Suprapubic skin (tissue), 4 donors: ENCODE measurements at places on chromosomes 2 and 18.

DNA sequence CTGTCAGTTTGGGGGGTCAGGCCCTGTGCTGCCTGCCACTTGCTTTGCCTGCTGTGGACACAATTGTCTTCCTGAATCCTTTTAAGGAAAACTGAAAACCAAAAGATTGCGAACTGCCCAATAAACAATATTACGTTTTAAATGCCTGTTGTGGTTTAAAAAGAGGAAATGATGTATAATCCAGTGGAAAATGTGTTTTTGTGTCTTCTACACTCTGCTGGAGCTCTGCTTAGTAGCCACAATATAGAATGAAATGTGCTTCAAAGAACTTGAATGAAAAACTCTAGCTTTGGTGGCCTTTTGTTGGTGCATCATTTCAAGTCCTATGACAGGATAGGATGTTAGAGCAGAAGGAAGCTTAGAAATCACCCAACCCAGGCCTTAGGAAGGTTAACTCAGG lies 23.2 kb upstream of the CABYR start:
- DNase-seq = no peak
- H3K36me3 ChIP-seq = peaks cover 23% of the 10 kb centered on the region
- no peak overlapping the region for H3K4me3 ChIP-seq
- peaks cover 3% of the 10 kb centered on the region for H3K4me1 ChIP-seq
- no peaks in the 10 kb centered on the region for H3K27me3 ChIP-seq

DNA sequence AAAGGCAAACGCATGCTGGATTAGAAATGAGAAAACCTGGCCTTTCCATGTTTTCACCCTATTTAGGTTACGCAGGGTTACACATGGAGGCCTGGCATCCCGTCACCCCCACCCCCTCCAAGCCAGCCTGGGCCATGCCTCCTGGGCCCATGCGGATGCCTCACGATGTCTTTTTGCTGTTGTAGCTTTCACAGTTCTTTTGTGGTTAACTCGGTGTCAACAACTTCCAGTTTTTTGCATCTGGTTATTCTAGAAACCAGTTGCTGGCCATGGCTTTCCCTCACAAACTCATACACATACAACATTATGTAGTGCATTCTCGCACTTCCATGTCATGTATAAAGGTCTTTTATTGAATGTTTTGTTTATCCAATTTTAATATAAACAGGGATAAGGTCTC lies 204.9 kb upstream of the PXDN start:
- DNase-seq = peak; percentile 53
- no peak overlapping the region for H3K27ac ChIP-seq
- no peaks in the 10 kb centered on the region for H3K36me3 ChIP-seq
- peaks cover 5% of the 10 kb centered on the region for H3K27me3 ChIP-seq
- no peaks in the 10 kb centered on the region for H3K4me1 ChIP-seq

- no peak for DNase-seq
- H3K4me1 ChIP-seq = no peaks in the 10 kb centered on the region
- H3K27ac ChIP-seq = no peak overlapping the region
- no peaks in the 10 kb centered on the region for H3K27me3 ChIP-seq
Measured at GRCh38 chr2:197176522-197176921, 134.1 kb downstream of the ANKRD44 start.

DNA sequence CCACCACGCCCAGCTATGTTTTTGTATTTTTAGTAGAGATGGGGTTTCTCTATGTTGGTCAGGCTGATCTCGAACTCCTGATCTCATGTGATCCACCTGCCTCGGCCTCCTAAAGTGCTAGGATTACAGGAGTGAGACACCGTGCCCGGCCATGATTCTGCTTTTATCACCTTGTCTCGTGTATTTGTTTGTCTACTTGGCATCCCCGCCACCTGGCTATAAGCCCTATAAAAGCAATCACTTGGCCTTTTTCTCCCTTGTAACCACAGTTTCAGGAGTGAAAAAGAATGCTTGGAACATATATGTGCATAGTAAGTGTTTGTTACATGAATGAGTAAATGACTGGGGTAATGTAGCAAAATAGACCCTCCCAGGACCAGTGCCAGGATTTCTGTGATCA lies 77.5 kb upstream of the PAPOLG start:
- DNase-seq = peak; percentile 58
- H3K4me3 ChIP-seq = no peak overlapping the region
- peaks cover 16% of the 10 kb centered on the region for H3K4me1 ChIP-seq
- H3K27me3 ChIP-seq = peaks cover 11% of the 10 kb centered on the region
- no peak overlapping the region for H3K27ac ChIP-seq

DNA sequence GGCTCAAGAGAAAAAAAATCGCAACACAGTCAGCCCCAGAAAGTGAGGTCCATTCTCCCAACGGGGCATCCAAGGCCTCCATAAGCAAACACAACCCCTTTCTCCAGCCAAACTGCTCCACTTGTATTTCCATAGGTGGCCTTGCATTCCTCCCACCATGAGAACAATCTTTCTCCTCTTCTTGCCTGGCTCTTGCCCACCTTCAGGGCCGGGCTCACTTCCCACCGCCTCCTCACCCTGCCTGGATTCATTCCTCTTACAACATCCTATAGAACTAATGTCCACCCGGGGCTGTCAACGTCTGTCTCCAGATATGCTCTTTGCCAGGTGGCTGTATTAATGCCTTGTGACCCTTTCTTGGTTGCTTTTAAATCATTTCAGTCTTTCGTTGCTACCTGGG lies 124.5 kb downstream of the SMAD7 start:
- no peak overlapping the region for H3K4me3 ChIP-seq
- DNase-seq = no peak
- H3K4me1 ChIP-seq = peaks cover 24% of the 10 kb centered on the region
- H3K27ac ChIP-seq = no peak overlapping the region
- H3K27me3 ChIP-seq = no peaks in the 10 kb centered on the region

- peaks cover 88% of the 10 kb centered on the region for H3K4me1 ChIP-seq
- H3K36me3 ChIP-seq = peaks cover 8% of the 10 kb centered on the region
- H3K4me3 ChIP-seq = no peak overlapping the region
- DNase-seq = no peak
- H3K27me3 ChIP-seq = no peaks in the 10 kb centered on the region
Measured at GRCh38 chr2:159153463-159153862, 133.0 kb downstream of the WDSUB1 start.

GRCh38 chr2:80252294-80252986 lies 52.1 kb downstream of the LRRTM1 start:
- no peaks in the 10 kb centered on the region for H3K27me3 ChIP-seq
- H3K27ac ChIP-seq = no peak overlapping the region
- H3K36me3 ChIP-seq = no peaks in the 10 kb centered on the region

GRCh38 chr2:48434101-48434500 lies 95.9 kb upstream of the STON1 start:
- no peak for DNase-seq
- no peak overlapping the region for H3K4me3 ChIP-seq
- no peaks in the 10 kb centered on the region for H3K4me1 ChIP-seq
- no peak overlapping the region for H3K27ac ChIP-seq

DNA sequence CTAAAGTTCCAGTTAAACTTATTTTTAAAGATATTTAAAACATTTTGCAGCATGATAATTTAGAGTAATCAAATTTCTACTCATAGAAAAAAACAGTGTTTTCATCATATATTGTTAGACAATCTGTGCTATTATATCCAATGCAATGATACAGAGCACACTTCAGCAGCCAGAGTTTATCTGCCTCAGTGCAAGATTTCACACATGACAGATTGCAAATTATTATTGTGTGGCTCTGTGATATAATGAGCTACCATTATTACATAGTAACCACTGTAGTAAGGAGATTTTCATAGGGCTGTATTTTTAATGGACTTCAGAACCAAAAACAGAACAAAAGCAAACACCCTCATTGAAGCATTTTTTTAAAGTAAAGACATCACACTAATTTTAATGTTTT lies 762.4 kb downstream of the DSC3 start:
- no peak overlapping the region for H3K27ac ChIP-seq
- H3K4me1 ChIP-seq = no peaks in the 10 kb centered on the region
- no peaks in the 10 kb centered on the region for H3K27me3 ChIP-seq
- no peak overlapping the region for H3K4me3 ChIP-seq

GRCh38 chr2:46843316-46843715 lies 72.3 kb downstream of the MCFD2 start:
- no peak overlapping the region for H3K4me3 ChIP-seq
- no peak overlapping the region for H3K27ac ChIP-seq
- peak; percentile 24 for DNase-seq
- no peaks in the 10 kb centered on the region for H3K36me3 ChIP-seq
- H3K27me3 ChIP-seq = no peaks in the 10 kb centered on the region
- peaks cover 38% of the 10 kb centered on the region for H3K4me1 ChIP-seq

GRCh38 chr18:42290318-42291307 lies 335.6 kb downstream of the PIK3C3 start:
- H3K36me3 ChIP-seq = no peaks in the 10 kb centered on the region
- no peaks in the 10 kb centered on the region for H3K27me3 ChIP-seq
- H3K4me3 ChIP-seq = no peak overlapping the region
- H3K4me1 ChIP-seq = no peaks in the 10 kb centered on the region
- H3K27ac ChIP-seq = no peak overlapping the region

DNA sequence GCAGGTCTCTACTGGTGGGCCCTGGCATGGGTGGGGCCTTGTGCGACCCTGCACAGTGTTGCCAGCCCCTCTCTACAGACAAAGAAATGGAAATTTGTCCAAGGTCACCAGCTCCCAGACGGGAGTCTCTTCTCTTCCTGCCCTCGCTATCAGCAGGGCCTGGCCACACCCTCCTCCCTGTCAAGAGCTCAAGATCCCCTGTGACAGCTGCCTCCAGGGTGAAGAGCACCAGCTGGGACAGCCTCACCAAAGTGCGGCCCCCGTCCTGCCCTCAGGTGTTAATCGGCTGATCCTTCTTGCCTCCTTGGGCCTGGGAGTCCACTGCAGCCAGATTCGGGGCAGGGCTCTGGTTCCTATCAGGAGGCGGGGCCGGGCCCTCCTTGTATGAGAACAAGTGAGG lies 259.1 kb downstream of the TWIST2 start:
- no peak for DNase-seq
- peaks cover 90% of the 10 kb centered on the region for H3K36me3 ChIP-seq
- H3K27ac ChIP-seq = no peak overlapping the region
- H3K4me3 ChIP-seq = no peak overlapping the region
